ENCODE measurements at places on chromosomes 3 and 15.

DNA sequence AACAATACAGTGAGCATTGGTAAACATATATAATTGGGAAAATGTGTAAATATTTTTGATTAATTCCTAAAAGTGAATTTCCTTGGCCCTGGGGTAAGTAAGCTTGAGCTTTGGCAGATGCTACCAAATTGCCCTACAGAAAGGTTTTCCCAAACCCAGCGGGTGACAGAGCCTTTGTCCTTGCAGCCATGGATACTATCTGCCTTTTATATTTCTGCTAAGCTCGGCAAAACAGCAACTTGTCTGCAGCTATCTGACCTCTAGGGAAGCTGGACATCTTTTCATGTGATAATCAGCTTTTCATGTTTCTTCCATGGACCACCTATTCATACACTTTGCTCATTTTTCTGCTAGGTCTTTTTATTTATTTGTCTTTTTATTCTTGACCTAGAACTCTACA lies 64.7 kb upstream of the SEC22A start:
- DNase-seq = no peak

DNA sequence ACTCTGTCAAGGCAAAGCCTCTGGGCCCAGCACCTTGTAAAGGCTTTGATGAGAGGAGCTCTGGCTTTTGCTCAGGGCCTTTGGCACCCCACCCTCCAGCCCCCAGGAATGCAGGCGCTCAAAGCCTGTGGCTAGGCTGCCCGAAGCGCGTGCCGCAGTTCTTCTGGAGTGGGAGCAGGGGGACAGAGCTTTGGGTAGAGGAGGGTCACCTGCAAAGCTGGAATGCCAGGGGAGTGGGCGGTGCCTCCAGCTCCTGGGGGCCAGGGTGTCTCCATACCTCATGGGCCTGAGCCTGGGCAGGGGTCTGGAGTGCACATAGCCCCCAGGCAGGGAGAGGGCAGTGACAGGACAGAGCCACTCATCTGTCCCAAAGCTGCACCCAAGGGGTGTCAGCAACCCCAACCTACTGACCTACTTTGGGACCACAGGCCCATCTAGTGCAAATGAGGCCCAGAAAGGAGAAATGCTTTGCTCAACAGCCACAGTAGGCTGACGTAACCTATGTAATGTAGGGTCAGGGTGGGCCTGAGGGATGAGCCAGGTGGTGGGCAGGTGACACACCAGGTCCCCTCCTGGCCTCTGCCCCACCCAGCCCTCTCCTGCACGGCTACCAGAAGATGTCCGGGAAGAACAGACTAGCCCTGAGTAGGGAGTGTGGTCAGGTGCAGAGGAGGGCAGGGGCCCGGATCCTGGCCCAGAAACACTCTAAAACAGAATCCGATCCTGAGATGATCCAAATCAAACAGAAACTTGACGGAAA lies 2.2 kb upstream of the CALML4 start:
- no peak for DNase-seq

DNA sequence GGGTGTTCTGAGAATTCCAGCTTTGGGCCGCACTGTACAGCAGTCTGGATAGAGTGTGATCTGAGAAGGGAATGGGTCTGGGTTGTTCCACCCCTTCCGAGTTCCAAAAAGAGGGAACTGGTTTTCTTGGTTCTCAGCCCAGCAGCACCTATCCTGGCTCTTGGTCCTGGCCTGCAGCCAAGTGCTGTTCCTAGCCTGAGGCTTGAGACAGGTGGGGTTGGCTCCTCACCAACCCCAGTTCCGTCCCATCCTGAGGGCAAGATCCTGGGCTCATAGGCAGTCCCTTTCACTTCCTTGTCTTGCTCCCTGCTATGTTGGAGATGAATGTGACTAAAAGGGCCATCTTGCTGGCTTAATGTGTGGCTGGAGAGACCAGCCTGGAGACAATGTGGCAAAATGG lies 15.2 kb downstream of the IVD start:
- DNase-seq = no peak

DNA sequence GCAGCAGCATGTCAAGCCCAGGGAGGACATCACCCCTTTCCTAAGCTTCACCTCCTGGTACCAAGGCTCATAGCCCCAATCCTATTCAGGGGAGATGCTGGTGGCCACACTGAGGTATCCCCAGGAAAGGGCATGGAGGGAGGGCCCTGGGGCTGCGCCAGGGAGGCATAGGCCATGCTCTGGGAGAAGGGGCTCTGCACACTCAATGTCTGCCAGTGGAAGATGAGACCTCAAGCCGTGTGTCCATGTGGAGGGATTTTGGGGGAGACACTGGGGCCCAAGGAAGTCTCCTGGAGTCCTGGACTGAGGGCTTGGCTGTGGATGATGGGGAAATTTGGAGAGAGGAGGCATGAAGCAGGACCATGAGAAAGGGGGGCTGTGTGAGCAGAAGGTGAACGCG lies 21.2 kb upstream of the PRR23E start:
- no peak for DNase-seq

DNA sequence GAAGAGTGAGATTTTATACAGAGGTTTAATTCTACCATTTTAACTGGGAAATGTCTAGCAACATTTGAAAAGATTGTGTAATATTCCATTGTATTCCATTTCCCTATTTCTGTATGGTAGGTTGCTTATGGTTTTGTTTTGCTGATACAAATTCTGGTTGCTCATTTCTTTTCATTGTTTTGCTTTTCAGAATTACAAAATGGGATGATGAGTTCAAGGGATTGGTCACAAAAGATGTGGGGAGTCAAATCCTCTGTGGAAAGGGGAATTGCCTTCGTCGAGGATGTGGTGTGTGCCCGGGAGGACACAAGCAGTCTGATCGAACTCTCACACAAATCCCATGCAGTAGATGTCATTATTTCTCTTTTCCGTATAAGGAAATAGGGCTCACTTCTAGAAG lies 18.3 kb downstream of the SLCO3A1 start:
- no peak for DNase-seq

- DNase-seq = no peak
Measured at GRCh38 chr3:134644731-134645514, 5.9 kb downstream of the KY start.

DNA sequence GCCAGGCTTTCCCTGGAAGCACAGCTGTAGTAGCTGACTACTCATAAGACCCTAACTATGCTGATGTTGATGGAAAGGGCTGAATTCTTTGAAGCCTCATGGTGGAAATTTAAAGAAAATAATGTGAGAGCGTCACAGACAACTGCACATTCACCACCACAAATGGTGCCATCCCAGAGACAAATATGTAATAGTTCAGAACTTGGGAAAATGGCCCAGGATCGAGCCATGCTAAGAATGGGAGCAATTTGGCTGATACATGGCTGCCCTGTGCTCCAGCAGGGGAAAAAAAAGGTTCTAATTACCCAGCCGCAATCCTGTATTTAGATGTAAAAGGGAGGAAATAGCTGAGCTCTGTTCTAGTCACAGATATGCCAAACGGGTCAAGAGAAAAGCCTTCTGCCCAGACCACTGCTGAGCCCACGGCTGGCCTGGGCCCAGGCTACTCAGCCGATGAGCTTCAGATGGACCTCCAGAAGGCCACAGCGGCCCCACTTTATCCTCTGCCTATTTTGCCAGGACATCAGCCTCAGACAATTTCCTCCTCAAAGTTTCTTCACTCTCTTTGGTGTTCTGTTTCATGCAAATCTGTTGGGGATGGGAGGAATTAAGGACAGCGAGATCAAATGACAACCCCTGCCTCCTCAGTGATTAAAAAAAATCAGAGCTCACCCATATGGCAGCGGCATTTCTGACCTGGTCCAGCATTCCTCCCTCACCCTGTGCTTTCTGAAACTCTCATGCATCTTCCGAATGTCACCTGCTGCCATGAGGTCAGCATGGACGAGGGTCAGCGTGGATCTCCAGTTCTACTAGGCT lies 54.5 kb upstream of the MEX3B start:
- no peak for DNase-seq

Data from fibroblast of the aortic adventitia (primary cell).